Erythroblast (primary cell): ENCODE measurements at places on chromosomes 1 and 21.
A peak's percentile ranks its signal among the peaks of the same experiment; 100 is the strongest.

DNA sequence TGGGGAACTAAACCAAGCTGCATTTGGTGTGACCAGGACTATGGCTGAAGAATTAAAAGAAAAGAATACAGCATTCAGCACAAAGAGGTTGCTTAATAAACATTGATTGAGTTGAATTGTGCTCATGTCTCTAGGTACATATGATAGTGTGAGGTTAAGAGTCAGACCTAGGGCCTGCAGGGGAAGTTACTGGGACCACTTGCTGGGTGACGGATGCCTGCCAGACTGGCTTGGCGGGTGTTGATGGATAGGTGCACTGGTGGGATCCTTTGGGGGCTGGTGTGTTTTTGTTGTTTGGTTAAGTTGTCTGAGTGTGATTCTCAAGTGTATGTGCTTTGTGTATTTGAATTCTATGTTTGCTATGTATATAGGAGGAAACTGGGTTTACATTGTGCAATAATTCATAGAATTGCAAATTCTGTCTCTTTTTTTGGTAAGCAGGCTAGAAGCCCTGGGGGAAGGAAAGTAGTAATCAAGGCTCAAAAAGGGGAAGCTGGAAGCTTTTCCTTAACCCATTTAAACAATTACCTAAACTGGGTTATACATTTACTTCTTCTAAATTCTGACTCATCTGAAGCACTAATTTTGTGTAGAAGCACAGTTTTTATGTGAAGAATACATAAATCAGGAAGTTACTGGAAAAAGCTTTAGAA is 1.8 kb downstream of the CD101 start:
- no peak for DNase-seq

DNA sequence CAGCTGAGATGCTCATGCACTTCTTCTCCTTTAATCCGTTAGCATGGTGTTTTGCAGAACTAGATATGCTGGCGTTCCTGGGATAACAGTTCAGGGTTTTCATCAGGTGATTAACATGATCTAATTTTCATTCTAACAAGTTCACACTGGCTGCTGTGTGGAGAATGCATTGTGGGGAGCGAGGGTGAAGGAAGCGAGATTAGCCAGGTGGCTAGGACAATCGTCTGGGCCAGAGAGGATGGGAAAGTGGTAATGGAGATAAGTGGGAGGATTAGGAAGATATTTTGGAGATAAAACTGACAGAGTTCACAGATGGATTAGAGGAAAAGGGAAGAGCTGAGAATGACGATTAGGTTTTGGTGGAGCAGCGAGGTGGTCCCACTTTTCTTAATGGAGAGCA is 138.1 kb upstream of the MAGI3 start:
- no peak for DNase-seq

DNA sequence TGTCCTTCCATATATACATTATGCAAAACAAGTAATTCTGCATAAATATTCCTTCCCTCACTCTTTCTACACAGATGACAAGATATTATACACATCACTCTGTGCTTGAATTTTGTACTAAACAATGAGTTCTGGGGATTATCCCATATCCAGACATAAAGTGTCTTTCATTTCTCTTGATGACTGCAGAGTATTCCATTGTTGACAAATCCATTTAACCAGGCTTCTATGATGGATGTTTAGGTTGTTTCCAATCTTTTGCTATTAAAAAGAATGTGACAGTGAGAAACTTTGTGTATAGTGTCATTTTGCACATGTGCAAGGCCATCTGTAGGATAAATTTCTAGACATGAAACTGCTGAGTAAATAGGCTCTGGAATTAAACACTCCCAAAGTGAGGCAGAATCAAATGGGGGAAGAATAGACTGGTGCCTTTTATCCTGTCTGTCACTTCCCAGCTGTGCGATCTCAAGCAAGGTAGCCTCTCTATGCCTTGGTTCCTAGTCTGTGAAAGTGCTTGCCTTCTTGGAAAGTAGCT is 29.9 kb upstream of the ATP2B4 start:
- no peak for DNase-seq

GRCh38 chr1:201049248-201049831 is 25.8 kb upstream of the KIF21B start:
- DNase-seq: no peak

DNA sequence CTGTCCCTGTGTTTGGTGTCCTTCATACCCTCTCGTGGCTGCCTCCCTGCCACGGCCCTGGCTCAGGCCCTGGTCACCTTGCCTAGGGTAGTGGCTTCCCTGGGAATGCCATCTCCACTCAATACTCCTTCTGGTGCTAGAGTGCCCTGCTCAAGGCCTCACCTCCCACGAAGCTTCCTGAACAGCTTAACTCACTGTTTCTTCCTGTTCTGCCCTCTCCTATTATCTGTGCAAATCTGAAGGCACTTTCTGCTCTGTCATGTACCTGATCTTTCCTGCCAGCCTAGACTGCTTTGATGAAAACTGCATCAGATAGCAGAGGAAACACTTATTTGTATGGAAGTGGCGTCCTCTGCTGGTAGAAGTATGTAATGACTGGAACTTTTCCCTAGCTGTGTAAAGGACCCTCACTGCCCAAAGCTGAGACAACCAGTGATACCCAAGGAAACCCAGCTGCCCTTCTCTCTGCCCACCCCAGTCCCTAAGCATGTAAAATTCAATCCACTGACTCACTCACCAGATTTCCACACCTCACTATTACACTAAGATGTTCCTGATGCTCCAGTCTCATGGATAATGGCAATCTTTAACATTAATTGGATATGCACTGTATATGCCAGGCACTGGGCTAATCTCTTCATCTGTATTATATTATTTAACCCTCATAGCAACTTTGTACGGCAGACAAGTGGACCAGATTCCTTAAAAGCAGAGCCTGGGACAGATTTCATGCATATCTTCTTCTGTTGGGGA is 36.2 kb upstream of the BTG2 start:
- peak; percentile 88 for DNase-seq

- no peak for DNase-seq
Measured at GRCh38 chr21:34797921-34798535, 129.2 kb downstream of the CLIC6 start.

DNA sequence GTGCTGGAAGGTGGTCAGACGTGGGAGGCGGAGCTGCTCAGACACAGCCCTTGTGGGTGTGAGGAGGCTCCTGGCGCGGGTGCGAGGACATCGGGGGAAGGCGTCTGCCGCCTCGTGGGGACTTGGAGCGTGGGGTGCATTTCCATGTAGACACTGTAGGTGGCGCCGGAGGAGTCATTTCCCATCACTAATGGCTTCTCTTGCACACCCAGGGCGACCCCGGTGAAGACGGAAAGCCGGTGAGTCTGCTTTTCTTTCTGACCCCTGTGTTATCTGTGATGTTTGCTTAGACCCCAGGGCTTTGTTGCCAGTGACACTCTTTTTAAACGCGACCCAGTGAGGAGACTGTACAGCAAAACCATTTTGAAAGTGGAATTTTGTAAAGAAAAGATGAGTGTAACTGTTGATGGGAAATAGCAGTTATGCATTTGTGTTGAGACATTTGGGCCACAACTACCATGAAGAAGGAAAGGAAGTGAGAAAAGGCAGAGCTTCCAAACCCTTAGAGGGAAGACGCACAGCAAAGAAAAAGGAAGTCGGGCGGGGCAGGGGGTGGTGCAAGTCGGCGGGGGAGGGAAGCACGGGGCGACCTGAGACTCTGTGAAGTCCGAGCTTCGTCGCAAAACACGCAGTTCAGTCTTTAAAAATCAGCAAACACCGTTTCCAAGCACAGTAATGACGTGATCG is 64.0 kb downstream of the SLC19A1 start:
- peak; percentile 76 for DNase-seq

DNA sequence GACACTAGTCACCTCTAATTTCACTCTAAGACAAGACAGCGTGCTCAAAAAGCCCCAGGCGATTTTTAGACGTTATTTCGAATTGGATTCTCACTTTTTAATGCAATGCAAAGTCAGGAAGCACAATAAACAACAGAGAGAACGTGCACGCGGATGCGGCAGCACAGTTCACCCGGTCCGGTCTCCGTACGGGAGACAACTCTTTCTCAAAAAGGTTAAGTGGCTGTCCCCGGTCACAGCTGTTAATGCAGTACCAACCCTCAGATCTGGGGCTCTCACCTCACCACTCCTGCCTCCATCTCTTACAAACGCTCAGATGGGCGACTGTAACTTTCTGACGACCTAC is 1.2 kb downstream of the HP1BP3 start:
- no peak for DNase-seq

DNA sequence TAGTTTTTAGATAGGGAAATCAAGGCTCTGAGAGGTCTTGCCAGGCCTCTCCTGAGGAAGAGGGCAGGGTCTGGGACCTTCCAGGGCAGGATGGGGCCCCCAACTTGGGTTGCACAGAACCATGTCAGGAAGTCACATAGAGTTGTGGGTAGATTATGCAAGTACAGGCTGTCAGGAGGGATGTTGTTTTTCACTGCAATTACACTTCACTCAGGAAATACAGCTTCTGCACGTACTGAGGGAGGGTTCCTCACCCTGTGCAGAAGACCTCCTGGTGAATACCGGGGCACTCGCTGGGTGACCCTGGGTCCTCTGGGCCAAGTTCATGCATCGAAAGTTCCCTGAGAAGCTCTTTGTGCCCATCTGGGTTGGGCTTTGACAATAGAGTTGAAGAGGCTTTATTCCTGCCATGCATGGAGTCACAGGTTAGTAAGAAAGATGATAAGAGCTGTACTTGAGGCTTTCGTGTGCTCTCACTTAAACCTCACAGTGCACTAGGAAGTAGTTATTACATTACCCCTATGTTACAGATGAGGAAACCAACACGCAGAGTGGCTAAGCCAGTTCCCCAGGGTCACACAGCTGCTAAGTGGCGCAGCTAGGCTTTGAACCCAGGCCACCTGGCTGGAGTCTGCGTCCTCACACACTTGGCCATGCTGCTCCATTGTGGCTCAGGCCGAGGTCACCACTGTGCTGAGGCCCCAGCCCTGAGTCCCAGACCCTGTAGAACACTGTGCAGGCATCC is 16.2 kb upstream of the TNFRSF1B start:
- DNase-seq: no peak

- peak; percentile 82 for DNase-seq
Measured at GRCh38 chr1:39098546-39099250, 72.5 kb downstream of the NDUFS5 start.

DNA sequence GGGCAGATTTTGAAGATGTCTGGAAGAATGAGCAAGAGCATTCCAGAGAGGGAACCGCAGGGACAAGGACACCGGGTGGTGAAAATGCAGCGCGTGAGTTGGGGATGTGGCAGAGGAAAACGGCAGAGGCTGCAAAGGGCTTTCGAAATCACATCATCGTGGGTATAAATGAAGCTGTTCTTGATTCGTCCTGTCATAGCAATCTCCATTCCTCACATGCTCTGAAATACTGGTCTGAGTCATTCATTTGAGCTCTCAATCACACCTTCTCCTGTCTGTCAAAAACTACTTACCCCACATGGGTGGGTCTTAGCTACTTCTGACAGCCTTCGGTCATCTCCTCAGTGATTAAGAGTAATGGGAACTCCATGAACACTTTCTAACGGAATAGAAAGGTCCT is 81.5 kb downstream of the ERG start:
- no peak for DNase-seq

- DNase-seq: peak; percentile 56
Measured at GRCh38 chr1:38872401-38873026, 634 bp downstream of the MYCBP start.

DNA sequence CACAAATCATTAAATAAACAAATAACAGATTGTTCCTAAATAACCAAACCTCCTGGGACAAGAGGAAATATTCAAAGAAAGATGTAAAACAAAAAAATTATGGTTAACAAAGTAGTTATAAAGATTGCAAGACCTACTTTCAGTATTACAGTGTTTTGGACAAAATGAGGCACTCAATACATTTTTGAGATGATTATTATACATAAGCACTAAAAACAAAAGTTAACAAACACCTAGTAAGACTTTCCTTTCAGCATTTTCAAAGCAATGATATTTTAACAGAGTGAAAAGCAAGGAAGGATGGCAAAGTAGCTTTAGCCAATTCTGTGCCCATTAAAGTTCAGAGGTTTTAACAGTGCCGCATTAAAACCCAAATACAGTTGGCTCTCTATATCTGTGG is 17.2 kb downstream of the OMA1 start:
- DNase-seq: no peak

DNA sequence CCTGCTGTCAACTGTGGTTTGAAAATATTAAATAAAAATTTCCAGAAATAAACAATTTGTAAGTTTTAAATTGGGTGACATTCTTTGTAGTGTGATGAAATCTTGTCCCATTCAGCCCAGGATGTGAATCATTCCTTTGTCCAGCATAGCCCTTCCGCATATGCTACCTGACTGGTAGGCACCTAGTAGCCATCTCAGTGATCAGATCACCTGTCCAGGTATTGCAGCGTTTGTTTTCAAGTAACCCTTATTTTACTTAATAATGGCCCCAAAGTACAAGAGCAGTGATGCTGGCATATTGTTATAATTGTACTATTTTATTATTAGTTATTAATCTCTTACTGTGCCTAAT is 351.6 kb upstream of the B3GALT2 start:
- no peak for DNase-seq
